ENCODE measurements at places on chromosomes 5 and 9.

GRCh38 chr9:37218800-37219425 is 98.5 kb downstream of the ZCCHC7 start:
- DNase-seq = no peak

DNA sequence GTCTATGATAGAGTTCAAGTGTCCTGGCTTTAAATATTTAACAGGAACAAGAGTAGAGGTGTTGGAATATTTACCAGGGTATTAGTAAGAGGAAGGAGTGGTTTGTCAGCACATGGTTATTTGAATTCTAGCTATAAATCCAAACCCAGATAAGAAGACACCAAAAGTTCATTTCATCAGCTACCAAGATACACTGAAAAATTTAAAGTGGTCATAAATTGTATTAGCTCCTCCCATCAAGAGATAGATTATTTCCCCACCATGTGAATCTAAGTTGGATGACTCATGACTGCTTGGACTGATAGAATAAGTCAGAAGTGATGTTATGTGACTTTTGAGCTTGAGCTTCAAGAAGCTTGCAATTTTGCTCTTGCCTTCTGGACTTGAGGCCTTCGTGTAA is 72.1 kb upstream of the GRAMD2B start:
- no peak for DNase-seq

- no peak for DNase-seq
Observed at GRCh38 chr9:91116711-91117110, 245.0 kb downstream of the AUH start.

DNA sequence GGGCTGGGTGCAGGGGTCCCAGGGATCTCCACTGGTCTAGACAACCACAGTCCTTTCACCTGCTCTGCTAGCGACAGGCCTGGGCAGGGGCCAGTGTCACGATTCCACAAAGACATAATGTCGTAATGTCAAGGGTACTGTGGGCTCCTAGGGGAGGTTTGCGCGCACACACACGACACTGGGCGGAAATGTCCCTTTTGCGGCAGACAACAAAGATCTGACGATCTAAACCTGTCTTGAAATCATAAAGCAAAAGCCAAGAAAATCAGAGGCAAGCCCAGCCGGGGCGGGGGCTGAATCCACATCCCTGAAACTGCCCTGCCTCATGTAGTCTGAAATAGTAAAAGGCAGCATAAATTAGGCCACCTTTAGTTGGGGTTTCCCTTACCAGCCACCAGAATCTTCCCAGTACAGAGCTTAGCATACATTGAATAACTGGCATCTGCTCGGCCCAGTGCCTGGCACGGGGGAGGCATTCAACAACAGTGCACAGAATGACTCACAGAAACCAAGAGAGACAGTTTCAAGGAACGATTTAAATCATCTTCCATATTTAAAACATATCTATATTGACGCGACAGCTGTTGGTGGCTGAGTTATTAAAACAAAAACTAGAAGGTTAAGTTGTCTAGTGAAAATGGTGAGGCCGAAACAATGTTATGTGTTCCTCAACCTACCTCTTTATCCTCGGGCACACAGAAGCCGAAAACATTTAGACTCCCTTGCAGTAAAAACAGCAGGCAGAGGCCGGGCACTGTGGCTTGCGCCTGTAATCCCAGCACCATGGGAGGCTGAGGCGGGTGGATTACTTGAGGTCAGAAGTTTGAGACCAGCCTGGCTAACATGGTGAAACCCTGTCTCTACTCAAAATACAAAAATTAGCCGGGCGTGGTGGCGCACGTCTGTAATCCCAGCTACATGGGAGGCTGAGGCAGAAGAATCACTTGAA is 151.0 kb downstream of the MYO10 start:
- no peak for DNase-seq

DNA sequence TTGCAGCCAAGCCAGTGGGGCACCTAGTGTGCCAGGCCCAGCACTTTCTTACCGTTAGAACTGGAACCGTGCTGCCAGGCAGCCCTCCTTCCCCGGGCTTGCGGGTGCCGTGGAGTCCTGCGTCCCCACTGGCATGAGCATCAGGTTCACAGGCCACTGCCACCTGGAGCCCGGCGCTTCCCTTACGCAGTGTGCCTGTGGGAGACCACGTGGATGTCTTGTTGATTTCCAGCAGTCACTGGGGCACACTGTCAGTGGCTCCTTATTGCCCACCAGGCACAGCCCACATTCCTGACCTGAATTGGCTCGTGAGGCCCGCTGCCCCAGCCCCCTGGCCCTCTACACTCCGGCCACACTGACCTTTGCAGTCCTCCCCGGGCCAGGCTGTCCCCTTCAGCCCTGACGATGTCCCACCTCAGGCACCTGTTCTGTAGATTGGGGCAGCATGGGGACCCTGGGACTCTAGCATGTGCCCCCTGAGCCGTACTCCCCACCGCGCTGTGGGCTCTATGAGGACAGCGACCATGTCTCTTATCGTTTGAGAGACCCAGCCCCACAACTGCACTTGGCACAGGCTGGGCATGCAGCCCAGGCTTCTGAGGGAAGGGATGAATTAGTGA is 10.4 kb upstream of the CEL start:
- no peak for DNase-seq

DNA sequence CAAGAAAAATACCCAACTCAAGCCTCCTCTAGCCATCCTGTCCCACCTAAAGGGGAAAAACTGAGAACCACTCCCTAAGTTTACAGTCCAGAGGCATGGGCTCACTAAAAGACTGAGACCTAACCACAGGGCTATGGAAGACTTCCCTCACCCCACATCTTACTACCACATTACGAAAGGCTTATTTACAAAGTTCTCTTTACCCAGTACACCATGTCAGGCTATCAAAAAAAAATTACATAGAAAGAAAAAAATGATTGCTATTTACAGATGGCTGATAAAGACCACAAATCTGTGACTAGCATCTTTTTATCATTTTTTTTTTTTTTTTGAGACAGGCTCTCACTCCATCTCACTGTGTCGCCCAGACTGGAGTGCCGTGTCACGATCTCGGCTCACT is 69.7 kb upstream of the TNPO1 start:
- no peak for DNase-seq

DNA sequence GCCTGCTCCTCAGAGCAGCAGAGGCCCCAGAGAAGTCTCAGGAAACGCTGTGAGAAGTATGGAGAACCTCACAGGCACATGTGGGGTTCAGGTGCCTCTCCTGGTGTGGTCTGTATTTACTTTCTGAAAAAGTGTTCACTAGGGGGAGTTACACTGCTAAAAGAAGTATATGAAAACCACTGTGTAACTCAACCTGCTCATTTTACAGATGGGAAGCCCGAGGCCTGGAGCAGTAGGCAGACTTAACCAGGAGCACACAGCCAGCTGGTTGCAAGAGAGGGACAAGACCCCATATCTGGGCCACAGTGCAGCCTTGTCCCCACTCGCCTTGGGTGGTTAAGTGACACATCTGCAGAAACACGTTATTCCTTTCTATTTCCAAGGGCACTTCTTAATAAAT is 112.8 kb upstream of the SAP30L start:
- no peak for DNase-seq
